ENCODE measurements at places on chromosomes 5 and 9. TPM values are rescaled to one million over a fixed set of nuclear protein-coding genes. Genes with fewer than 3 reads are reported as not detected.

PDCD1LG2 gene
- total RNA-seq = 2.6 TPM

PCDHAC2 gene
- total RNA-seq = 0.14 TPM

WNT8A gene
- total RNA-seq = not detected

PLEKHG4B gene
- total RNA-seq = not detected

MLANA gene
- total RNA-seq = not detected

GPR151 gene
- total RNA-seq = not detected

GADD45G gene
- total RNA-seq = 1.00 TPM

SLC6A7 gene
- not detected for total RNA-seq

MEGF10 gene
- total RNA-seq = 0.14 TPM

CDH12 gene
- total RNA-seq = not detected

RLN1 gene
- total RNA-seq = not detected

PPP3R2 gene
- total RNA-seq = not detected

ZNG1F gene
- total RNA-seq = 3.3 TPM

FAM153A gene
- not detected for total RNA-seq

ADGRD2 gene
- total RNA-seq = not detected

SPINK1 gene
- not detected for total RNA-seq

IFNB1 gene
- total RNA-seq = not detected

FOXD4L6 gene
- 0.09 TPM for total RNA-seq

BRD9 gene
- total RNA-seq = 45.2 TPM

SCGB3A2 gene
- total RNA-seq = not detected

PCDHGA5 gene
- 1.3 TPM for total RNA-seq

LRRTM2 gene
- 0.57 TPM for total RNA-seq

AHRR gene
- 27.0 TPM for total RNA-seq

SLC6A18 gene
- not detected for total RNA-seq

CDHR2 gene
- total RNA-seq = 0.28 TPM

SHC3 gene
- 24.0 TPM for total RNA-seq
